ENCODE measurements at places on chromosomes 4 and X.

DNA sequence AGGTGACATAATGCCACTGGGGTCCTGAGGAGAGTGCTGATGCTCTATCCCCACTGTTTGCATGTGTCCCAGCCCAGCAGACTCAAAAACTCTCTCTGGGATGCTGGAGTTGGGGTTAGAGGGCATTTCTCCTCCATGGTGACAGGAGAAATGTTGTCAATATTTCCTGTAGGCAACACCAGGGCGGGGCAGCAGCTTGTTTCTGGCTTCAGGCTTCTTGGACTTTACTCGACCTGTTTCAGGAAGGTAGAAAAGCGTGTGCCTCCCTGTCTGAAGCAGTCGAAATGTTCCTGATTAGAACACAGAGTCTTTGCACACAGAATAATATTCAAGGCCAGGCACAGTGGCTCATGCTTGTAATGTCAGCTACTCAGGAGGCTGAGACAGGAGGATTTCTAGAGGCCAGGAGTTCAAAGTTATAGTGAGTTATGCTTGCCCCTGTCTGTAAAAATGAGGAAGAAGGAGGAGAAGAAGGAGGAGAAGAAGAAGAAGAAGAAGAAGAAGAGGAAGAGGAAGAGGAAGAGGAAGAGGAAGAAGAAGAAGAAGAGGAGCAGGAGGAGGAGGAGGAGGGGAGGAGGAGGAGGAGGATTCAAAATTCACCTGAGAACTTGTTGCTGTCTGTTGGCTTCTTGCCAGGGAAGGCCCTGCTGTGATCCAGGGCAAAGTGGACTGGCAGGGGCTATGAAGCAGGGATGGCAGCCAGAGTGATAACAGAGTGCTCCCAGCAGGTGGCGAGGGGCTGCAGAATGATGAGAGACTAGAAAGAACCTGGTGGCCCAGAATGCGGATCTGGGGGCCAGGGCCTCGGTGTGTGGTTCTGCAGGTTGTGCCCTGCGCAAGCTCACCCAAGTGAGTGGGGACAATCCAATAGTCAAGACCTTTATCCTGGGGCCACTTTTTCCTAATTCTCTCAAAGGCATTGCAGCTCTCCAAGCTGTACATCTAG is 82.9 kb downstream of the RTL5 start:
- peak; percentile 4 for DNase-seq

GRCh38 chr4:35541888-35542213 is 702.5 kb downstream of the ARAP2 start:
- no peak for DNase-seq

DNA sequence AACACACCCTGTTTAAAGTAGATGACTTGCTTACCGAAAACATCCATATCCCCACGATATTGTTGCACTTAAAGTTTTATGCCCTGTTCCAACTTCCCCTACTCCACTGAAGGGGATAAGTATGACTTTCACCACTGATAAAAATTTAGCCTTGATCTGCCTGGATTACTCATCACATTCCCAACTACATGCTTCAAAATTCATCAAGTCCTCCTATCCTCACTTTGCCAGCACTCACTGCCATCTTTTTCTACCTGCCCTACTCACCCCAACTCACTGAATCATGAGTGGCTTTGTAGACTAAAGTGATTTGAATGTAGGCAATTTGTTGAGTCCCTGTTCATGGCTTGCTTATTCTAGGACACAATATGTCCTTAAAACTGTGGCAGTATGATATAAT is 12.2 kb upstream of the GPRIN3 start:
- no peak for DNase-seq

DNA sequence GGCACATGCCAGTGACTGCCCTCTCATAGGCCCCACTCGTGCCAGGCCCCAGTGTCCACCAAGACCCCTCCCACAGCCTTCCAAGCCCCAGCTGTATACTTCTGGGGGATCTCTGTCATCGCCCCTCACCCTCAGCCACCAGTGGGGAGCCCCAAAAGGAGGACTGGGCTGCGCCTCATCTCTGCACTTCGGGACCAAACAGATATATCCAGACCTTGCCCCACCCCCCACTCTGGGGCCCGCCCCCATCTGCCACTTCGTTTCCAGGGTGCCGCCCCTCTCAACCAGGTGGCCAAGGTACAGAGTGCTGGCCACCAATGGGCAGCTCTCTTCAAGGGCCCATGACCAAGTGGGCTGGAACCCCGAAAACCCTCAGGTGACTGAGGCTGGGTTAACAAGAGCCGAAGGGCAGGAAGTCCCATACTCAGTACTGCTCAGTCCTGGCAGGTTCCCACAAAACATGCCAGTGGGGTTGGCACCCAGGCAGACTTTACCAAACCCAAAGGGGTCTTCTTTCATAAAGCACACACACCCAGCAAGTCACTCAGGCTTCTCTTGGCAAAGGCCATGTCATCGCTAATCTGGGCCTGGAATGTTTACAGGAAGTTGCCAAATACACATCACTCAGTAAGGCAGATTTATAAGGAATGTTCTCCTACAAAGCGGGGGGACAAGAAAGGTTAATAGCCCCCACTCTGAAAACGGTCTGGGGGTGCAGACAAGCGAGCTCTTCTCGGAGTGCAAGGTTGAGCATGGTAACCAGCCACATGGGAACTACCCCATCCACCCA is 4.4 kb downstream of the ZFYVE28 start:
- no peak for DNase-seq

GRCh38 chr4:128558896-128559679 is 250.4 kb upstream of the JADE1 start:
- no peak for DNase-seq

- no peak for DNase-seq
Observed at GRCh38 chr4:88859191-88859812, 161.7 kb upstream of the NAP1L5 start.

- DNase-seq, result peak; percentile 65
Observed at GRCh38 chrX:78517124-78517523, 142.0 kb downstream of the RTL3 start.

DNA sequence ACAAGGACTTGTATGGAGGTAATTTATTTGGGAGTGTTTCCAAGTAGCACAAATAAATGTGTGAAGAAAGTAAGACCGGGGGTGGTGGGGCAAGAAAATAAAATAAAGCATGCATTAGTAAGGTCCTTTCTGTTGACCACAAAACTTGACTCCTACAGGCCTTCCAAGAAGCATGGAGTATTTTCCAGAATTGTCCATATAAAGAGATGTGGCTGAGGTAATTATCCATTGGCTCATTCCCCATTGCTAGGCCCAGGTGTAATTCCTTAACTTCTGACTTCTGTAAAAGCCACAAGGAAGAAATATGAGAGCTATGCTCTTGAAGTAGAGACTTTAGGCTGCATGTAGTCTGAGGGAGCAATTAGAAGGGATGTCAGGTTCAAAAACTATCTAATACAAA is 430.5 kb upstream of the PABPC4L start:
- DNase-seq, result no peak

- no peak for DNase-seq
Observed at GRCh38 chr4:134139188-134139587, 62.4 kb downstream of the PABPC4L start.

GRCh38 chr4:10106421-10107039 is 10.1 kb downstream of the WDR1 start:
- DNase-seq, result no peak

DNA sequence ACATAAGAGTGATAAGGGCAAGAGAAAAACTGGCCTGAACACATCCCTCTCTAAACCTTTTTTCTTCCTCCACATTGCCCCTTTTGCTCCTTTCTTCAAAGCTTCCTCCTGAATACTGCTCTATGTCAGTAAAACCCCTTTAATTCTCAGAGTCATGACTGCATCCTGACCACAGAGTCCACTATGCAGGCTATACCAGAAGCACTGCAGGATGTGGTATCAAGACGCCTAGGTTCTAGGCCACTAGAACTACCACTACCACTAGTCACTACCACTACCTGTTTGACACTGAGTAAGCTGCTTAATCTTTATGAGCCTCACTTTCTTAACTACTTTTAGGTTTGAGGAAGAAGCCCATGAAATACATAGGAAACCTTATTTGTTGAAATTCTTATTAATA is 38.7 kb downstream of the ARHGEF9 start:
- peak; percentile 51 for DNase-seq

- peak; percentile 64 for DNase-seq
Observed at GRCh38 chr4:47686294-47686872, 151.5 kb downstream of the CORIN start.

- DNase-seq, result no peak
Observed at GRCh38 chr4:185738820-185739219, 73.2 kb downstream of the SORBS2 start.

DNA sequence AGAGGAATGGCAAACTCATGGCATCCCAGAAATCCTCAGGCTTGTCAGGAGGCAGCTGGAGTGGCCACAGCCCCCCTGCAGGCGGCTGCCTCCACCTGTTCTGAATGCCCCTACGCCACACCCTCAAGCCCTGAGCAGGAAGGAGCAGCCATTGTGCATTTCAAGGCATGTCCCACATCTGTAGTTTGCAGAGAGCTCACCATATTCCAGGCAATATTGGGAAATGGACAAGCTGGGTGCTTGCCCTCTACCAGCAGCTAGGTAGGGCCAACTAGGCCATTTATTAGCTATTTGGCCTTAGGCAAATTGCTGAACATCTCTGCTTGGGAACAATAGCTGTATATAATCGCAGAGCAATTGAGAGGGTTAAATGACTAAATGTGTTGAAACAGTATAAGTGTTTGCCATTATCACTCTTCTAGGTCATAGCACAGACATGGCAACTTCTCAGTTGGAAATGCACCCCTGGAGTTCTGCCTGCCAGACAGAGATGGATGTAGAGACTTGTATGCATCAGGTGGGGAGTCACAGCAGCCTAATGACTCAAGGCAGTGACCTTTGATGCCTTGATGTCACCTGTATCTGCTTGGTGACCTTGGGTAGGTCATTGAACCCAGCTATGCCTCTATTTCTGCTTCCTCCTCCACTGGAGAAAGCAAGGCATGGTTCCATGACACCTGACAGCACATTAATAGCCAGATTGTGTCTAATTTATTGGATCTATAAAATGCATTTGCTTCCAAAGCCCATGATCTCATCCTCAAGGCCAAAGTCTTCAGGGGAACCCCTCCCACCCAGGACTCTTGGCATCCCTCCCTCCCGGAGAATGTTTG is 52.8 kb downstream of the FHDC1 start:
- no peak for DNase-seq

- no peak for DNase-seq
Observed at GRCh38 chrX:123267220-123267619, 83.1 kb downstream of the GRIA3 start.

- no peak for DNase-seq
Observed at GRCh38 chr4:165537028-165537648, 158.3 kb downstream of the CPE start.

GRCh38 chr4:68434836-68435235 is 12.4 kb upstream of the TMPRSS11E start:
- no peak for DNase-seq

GRCh38 chr4:22692736-22693135 is at the start of gene GBA3:
TSS of gene GBA3 (plus strand) at chr4:22692937.
- DNase-seq, result no peak

DNA sequence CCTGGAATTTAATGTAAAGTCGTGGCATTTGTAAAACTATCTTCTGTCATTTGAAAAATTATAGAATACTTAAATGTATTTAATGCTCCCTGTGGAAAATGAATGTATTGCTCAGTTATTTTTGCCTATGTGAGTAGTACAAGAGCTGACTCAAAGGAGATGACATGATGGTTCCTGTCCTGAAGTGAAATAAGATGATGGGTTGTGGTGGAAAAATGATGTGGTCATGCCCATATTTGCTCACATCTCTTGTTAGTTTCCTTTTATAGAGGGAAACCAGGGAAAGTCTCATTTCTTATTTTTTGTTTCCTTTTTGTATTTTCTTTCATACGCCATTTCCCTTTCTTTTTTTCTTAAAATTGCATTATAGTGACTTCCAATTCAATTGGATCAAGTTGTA is 23.7 kb downstream of the PLS3 start:
- no peak for DNase-seq

GRCh38 chr4:115274545-115274944 is 161.1 kb upstream of the NDST4 start:
- no peak for DNase-seq

- DNase-seq, result no peak
Observed at GRCh38 chr4:180637616-180638015, 1605.6 kb upstream of the TENM3 start.

GRCh38 chr4:165723051-165723795 is 149.8 kb upstream of the TLL1 start:
- DNase-seq, result no peak

DNA sequence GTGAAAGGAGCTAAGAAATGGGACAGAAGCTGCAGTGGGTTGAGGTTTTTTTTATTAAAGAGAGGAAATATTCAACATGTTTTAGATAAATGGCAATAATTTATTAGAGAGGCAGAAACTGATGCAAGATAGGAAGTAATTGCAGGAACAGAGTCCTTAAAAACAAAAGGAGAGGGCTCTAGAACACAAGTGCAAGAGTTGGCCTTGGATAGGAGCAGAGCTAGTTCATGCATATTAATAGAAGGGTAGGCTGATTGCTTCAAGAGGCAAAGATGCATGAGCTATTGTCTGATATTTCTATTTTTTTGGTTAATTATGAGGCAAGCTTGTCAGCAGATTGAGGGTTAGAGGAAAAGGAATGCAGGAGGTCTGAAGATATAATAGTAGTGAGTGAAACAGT is 91.0 kb upstream of the GPRIN3 start:
- DNase-seq, result no peak

Data from DND-41 (cell line).